Glutamatergic neuron (in vitro differentiated cells): ENCODE measurements at places on chromosomes 2 and 18. TPM values are rescaled to one million over a fixed set of nuclear protein-coding genes. Genes with fewer than 3 reads are reported as not detected.

MYOM1 gene
- 1.3 TPM for total RNA-seq

GALNT13 gene
- 5.5 TPM for total RNA-seq

DNA sequence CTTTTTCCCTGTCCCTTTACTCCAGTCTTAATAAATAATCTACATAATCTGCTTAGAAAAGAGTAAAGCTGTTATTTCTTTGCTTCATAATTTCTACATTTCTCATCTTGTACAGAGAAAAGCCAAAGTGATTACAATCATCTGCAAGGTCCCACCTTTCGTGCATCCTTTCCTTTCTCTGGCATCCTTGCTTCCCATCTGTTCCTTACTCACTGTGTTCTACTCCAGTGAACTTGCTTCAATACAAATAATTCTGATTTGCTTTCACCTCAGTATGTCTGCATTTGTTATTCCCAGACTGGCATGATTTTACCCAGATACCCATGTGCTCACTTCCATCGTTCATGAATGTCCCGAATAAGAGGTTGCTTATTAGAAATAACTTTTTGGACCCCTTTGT lies 99.4 kb upstream of the DSEL start:
- H3K4me1 ChIP-seq, result peaks cover 34% of the 10 kb centered on the region
- H3K27ac ChIP-seq, result no peak overlapping the region
- DNase-seq, result no peak
- H3K36me3 ChIP-seq, result no peaks in the 10 kb centered on the region
- H3K27me3 ChIP-seq, result no peaks in the 10 kb centered on the region
- no peak overlapping the region for H3K4me3 ChIP-seq

DNA sequence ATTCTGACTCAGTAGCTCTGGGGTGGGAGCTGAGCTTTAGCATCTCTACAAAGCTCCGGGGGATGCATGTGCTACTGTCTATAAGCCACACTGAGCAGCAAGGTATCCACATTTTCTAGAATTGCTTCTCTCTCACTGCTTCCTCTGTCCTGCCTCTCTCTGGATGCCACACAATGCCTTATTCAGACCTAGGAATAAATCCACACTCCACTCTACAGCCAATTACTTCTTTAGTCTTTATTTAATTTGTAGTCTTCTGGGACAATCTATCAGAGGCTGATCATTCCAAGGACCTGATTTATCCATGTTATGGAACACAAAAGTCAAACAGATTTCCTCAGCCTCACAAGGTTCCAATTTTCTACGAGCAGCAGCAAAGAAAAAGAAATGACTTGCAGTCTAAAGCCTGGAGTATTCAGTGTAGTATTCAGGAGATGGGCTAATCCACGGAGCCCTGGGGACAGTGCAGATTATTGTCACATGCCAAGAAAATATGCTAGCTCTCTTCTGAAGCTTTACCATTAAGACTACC lies 4.4 kb downstream of the BCL2 start:
- H3K27me3 ChIP-seq, result peaks cover 10% of the 10 kb centered on the region
- H3K4me1 ChIP-seq, result peaks cover 8% of the 10 kb centered on the region
- H3K27ac ChIP-seq, result no peak overlapping the region

GRCh38 chr2:157468931-157469708 lies 25.2 kb upstream of the CYTIP start:
- DNase-seq, result no peak
- no peaks in the 10 kb centered on the region for H3K4me1 ChIP-seq
- no peak overlapping the region for H3K27ac ChIP-seq
- H3K36me3 ChIP-seq, result no peaks in the 10 kb centered on the region
- H3K4me3 ChIP-seq, result no peak overlapping the region

GRCh38 chr2:27264753-27265535 lies 2.1 kb upstream of the SLC30A3 start:
- DNase-seq, result peak; percentile 87
- peaks cover 11% of the 10 kb centered on the region for H3K4me1 ChIP-seq
- peak overlapping the region; percentile 81 for H3K4me3 ChIP-seq
- H3K36me3 ChIP-seq, result peaks cover 5% of the 10 kb centered on the region
- H3K27ac ChIP-seq, result peak overlapping the region; percentile 39

- H3K4me3 ChIP-seq, result no peak overlapping the region
- H3K36me3 ChIP-seq, result no peaks in the 10 kb centered on the region
- H3K4me1 ChIP-seq, result no peaks in the 10 kb centered on the region
- H3K27ac ChIP-seq, result no peak overlapping the region
Observed at GRCh38 chr2:150572194-150572766, 84.8 kb upstream of the RND3 start.

GRCh38 chr2:178830451-178830850 lies 23.2 kb upstream of the TTN start:
- no peaks in the 10 kb centered on the region for H3K36me3 ChIP-seq
- no peak for DNase-seq
- peaks cover 2% of the 10 kb centered on the region for H3K27me3 ChIP-seq
- peaks cover 10% of the 10 kb centered on the region for H3K4me1 ChIP-seq

GRCh38 chr2:77363277-77363676 lies 158.9 kb downstream of the LRRTM4 start:
- no peaks in the 10 kb centered on the region for H3K27me3 ChIP-seq
- no peak overlapping the region for H3K4me3 ChIP-seq
- H3K36me3 ChIP-seq, result no peaks in the 10 kb centered on the region
- DNase-seq, result no peak
- no peaks in the 10 kb centered on the region for H3K4me1 ChIP-seq
